ENCODE measurements at places on chromosomes 7 and 10.

DNA sequence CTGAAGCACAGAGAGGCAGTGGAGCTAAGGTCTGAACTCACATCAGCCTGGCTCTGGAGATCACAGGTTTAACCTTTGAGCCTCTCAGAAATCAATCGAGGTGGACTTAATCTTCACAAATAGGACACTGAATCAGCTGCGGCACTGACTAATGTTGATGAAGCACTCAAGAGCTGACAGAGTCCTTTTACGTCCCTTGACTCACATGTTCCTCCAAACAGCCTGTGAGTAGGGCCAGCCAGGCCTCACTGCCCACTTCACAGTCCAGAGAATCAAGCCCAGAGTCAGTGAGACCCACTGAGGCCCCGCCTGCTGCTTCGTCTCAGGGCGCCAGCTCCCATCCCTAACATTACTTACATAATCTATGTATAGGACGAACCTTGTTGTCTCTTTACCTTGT is 63.1 kb downstream of the TNS3 start:
- DNase-seq, result no peak

DNA sequence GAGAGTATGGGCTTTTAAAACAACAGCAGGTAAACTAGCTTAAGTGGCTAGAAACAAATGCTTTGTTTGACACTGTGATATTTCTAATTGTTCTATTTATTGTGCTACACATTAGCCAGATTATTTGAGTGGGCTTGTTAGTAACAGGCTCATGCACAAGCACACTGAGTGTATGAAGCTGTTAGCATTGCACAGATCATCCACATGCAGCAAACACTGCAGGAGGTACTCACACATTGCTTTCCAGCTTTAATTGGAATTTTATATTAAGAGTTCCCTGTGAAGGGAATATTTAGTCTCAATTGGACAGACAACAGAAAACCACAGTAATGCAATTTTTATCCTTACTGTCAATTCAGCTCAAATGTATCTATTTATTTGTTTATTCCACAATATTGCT is 92.9 kb upstream of the ZNF804B start:
- DNase-seq, result no peak

DNA sequence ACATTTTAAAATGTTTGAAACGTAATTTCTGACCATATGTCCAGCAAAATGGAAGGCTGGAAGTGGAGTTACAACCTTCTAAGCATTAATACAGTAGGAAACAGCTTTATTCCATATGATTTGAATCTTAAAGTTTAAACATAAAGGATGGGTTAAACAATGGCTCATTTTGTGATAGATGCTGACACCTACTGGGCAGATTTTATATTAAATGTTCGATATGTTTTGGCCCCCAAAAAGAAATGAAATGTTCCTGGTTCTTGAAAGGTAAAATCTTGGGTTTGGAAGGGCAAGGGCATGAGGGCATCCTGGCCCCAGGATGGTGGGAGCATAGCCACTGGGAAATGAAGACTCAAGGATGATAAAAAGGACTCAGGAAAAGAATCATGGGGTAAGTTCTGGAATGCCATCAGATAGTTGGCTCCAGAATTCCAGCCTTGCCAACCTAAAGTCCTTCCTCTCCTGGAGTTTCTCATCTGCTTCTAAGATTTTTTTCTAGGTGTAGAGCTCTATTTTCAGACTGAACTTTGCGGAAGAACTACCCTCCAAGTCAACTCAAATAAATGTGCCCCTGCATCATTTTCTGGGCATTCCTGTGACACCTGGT is 34.6 kb upstream of the SLC35G1 start:
- DNase-seq, result no peak

DNA sequence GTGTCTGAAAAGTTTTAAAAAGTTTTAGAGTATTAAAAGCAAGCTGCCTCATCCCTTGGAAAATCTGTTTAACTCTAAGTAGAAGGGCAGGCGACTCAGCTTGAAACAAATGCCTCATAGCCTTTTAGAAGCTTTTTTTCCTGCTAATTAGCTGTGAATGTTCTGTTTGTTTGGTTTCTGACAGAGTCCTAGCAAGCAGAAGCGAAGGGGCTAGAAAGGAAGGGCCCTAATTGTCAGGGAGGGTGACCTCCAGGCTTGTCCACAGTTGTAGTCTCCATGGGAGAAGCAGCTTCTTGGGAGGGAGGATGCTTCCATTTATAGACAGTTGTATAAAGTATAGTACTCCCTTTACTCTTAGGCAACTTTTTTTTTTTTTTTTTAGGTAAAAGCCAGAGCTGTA is 90.9 kb downstream of the DNAJC1 start:
- DNase-seq, result no peak
